ENCODE measurements at places on chromosomes 7 and 10.

GRCh38 chr7:50795253-50795652 is 12.6 kb upstream of the GRB10 start:
- no peak for DNase-seq

- DNase-seq, result no peak
Observed at GRCh38 chr7:39678930-39679709, 55.7 kb downstream of the RALA start.

- peak; percentile 25 for DNase-seq
Observed at GRCh38 chr10:11934262-11934661, 108.3 kb downstream of the UPF2 start.

DNA sequence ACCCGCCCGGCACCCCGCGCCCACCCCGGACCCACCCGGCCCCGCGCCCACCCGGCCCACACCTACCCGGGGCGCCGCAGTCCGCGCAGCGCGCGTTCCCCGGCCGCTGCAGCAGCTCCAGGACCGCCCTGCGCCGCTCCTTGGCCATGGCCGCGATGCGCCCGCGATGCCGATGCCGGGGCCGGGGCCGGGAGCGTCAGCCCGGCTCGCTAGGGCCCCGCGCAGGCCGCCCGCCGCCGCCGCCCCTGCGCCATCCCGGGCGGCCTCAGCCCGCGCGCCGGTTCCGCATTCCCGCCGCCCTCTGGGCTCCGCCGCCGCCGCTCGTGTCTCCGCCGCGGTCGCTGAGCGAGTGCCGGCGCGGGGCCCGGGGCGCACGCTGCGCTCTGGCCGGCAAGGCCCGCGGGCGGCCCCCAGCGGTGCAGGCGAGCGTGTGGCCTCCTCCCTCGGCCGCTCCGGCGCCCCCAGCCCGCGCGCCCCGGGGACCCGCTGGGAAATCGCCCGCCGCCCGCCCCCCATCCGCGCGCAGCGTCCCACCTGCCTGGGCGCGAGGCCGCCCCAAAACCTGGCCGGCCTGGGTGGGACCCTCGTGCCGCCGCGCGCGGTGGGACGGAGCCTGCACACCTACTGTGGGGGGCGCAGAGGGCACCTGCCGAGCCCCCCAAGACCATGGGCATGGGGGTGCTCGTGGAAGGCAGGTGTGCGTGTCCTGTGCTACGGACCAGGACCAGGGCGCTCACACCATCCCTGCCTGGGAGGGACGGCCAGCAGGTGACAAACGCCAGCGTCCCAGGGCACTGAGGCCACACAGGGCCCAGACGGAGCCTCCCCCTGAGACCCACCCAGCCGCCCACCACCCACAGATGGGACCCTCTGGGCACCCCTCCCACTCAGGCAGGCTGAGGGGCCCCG is at the start of gene ADAP1:
Gene ADAP1 (minus strand): TSS at position 351 of the 909 bp plus-strand sequence. CDS start 203 bp downstream, at position 148.
- DNase-seq, result peak; percentile 73

DNA sequence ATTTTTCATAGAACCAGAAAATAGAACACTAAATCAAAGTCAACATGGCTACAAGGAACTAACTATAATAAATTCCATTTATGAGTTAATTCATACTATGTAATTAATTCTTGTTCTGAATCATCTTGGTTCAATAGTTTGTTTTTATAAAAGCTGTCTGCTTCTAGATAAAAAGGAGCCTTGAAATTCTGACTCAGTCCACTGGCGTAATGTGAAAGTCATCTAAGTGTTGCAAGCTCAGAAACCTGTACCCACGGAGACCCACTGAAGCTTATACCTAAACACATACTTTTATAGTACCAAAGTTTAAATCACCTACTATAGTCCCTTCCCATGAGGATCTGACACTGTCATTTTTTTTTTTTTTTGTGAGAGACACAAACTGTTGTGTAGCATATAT is 489.4 kb downstream of the SEMA3D start:
- peak; percentile 83 for DNase-seq

GRCh38 chr10:15642095-15642494 is 77.6 kb downstream of the ITGA8 start:
- DNase-seq, result peak; percentile 2

DNA sequence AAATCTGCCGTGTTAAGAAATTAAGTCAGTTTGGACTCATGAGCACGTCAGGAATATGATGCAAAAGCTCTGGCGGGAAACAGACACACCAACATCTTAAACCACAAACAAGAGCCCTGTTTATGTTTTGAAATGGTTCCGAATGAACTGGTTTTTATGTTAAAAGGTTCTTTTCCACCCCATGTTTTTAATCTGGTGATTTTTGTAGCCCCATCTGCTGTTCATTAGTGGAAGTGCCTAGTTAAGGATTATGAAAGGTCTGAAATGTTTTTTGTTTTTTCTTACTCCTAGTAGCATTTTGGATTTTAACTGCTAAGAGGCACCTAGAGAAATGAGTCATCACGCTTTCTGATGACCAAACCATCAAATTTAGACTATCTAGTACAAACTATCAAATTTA is 404.1 kb upstream of the MKI67 start:
- DNase-seq, result peak; percentile 20

DNA sequence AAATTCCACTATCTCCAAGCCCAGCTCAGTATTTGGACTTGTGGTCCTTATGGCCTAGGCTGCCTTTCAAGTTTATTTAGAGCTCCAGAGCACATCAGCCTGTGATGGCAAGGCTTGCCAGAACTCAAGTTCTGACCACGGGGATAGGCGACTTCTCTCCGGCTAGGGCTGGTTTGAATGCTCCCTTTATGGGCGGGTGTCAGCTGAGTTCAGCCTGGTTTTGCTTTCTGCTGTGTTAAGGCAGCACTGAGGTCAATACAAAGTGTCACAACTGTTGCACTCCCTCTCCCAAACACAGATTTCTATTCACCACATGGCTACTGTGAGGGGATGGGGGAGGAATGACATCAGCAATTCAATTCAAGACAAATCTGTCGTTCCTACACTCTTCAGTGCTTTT is 318.1 kb upstream of the MYO3A start:
- no peak for DNase-seq

GRCh38 chr7:21507627-21508343 is 35.1 kb upstream of the DNAH11 start:
- peak; percentile 39 for DNase-seq

DNA sequence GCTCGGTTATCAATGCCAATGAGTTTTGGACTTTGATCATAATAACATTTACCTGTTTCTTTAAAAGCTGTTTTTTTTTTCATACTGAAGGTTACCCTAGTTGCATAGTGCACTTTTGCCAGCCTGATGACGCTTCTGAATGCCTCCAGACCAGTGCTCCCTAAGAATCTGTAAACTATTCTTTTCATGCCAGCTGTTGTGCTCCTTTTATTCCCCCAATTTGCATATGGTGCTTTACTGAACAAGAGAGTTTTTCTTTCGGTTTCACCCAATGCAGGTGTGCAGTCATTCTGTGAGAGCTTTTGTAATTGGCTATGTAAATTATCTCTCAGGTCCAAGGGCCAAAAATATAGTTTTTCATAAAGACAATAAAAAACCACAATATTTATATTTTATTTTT is 48.1 kb upstream of the GLCCI1 start:
- peak; percentile 15 for DNase-seq

- DNase-seq, result no peak
Observed at GRCh38 chr10:80518143-80518806, 19.4 kb upstream of the SH2D4B start.

DNA sequence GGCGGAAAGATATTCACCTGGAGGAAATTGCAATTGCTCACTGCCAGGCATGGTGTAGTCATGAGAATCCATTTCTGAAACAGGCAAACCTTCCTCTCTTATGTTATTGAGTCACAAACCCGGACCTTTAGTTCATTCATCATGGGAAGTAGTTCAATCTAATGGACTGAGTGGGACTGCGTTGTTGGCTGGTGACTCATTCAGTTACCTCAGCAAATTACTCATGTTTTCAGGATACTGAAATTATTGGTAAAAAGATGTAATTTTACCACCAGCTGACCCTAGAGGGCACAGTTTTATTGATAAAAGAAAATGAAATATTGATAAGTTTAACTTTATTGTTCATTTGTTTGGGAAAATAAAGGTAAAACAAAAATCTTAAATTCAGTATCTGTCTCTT is 1194.4 kb upstream of the SORCS1 start:
- peak; percentile 81 for DNase-seq

- DNase-seq, result peak; percentile 52
Observed at GRCh38 chr10:86306628-86307278, 59.8 kb downstream of the GRID1 start.

DNA sequence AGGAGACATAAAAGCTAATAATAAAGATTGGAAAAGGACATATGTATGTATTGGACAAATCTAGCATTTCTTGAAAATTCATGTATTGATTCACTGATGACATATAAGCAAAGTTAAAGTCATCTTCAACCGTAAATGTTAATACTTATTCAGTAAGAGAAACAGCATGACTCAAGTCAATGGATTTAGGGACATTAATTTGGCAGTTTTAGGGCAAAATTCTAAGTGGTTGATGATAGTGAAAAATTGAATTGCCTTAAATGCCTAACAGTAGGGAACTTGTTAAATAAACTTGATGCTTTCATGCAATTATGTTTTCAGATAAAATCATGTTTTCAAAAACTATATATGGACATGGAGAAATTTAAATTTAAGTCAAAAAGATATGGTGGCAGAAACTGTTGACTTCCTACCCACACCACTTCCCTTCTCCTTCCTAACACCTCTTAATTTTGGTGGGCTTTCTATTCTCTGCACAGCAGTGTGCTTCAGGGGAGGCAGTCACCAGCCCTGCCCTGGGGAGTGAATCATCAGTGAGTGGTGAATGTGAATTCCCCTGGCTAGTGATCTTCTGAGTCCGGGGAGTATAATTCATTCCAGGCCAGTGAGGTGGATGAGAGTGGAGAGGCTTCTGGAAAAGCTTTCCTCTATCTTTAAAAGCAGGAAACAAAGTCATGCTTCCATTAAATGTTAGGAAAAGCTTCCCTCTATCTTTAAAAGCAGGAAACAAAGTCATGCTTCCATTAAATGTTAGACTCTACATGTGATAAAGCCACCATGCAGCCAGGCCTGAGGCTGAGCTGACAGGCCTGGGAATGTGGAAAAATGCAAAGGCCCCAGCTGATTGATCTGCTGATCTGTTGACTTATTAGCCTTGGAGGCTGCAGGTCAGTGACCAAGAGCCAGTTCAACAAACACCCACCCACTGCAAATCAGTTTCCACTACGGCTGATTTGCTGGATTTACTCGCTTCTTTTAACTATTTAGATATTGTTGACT is 25.2 kb upstream of the ITGB1 start:
- peak; percentile 93 for DNase-seq

GRCh38 chr10:75598998-75599397 is 167.6 kb downstream of the LRMDA start:
- no peak for DNase-seq

DNA sequence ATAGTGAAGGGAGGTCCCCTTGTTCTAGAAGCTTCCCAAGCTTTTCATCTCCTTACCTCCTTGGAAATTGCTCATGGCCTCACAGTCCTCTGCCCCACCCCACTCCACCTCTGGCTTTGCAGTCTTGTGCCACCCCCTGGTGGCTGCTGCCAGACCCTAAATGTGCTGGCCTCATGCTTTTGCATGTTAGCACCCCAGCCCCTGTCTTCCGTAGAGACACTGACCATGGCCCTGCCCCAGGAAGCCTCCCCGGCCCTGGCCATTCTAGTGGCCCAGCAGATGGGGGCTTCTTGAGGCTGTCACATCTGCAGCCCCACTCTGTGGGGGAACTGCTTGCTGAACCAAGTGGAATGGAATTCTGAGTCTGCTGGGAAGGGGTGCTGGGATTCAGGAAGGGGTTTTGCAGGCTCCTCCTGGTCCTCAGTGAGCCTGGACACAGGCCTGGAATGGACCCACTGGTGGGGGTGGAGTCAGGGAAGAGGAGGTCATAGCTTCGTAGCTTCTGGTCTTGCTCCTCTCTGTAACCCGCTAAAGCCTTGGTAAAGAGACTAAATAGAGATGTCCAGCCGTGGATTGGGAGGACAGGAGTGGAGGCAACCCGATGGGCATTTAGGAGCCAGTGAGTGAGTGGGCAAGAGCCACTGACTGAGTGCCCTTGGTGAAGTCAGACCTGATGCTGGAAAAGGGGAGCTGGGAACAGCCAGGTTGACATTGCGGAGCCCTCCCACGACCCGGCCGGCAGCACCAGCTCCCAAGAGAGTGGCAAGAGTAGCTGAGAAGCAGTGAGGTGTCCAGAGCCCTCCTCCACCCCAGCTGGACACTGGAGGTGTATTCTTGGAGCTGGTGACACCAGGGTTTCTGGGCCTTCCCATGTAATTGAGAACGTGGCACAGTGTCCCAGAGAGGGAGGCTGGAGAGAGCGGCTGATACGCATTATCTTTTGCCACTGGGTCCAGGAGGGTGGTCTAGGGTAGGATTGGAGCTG is 20.9 kb downstream of the RAMP3 start:
- DNase-seq, result no peak

GRCh38 chr7:105131890-105132289 is 117.9 kb downstream of the KMT2E start:
- no peak for DNase-seq

DNA sequence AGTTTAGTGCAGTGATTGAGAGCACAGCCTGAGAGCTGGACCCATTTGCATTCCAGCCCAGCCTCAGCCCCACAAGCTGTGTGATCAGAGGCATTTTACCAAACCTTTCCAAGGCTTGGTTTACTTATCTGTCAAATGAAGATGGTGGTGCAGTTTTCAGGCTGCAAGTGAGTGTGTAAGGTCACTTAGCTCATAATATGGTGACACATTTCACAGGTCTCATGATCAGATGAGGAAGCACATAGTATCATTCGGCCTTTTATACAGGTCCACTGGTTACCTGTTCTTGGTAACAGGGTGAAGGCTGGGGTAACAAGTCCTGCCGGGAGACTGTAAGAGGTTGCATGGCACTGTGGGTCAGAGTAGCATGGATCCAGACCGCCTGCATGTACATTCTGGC is 371.7 kb downstream of the LRMDA start:
- no peak for DNase-seq

- DNase-seq, result no peak
Observed at GRCh38 chr10:122152544-122152943, 118.6 kb upstream of the BTBD16 start.

GRCh38 chr7:155568842-155569494 is 22.6 kb upstream of the CNPY1 start:
- no peak for DNase-seq

- DNase-seq, result no peak
Observed at GRCh38 chr10:78155722-78156121, 122.1 kb downstream of the RPS24 start.

DNA sequence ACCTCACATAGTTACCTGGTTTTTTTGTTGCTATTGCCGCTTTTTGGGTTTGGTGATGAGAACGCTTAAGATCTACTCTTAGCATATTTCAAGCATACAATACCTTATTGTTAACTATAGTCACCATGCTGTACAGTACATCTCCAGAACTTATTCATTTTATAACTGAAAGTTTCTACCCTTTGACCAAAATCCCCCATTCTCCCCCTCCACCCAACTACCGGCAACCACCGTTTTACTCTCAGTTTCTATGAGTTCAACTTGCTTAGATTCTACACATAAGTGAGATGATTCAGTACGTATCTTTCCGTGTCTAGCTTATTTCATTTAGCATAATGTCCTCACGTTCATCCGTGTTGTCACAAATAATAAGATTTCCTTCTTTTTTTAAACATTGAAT is 86.7 kb upstream of the IL6 start:
- DNase-seq, result no peak

- DNase-seq, result no peak
Observed at GRCh38 chr7:133863362-133864061, 263.6 kb upstream of the LRGUK start.

- no peak for DNase-seq
Observed at GRCh38 chr10:47277352-47278151, 22.4 kb upstream of the GDF10 start.

- DNase-seq, result no peak
Observed at GRCh38 chr7:129423700-129424410, 10.4 kb upstream of the STRIP2 start.
